NCI-H446 treated with DMSO at 0.1 percent for 48 hours (cell line): ENCODE measurements at places on chromosomes 1 and 21.

DNA sequence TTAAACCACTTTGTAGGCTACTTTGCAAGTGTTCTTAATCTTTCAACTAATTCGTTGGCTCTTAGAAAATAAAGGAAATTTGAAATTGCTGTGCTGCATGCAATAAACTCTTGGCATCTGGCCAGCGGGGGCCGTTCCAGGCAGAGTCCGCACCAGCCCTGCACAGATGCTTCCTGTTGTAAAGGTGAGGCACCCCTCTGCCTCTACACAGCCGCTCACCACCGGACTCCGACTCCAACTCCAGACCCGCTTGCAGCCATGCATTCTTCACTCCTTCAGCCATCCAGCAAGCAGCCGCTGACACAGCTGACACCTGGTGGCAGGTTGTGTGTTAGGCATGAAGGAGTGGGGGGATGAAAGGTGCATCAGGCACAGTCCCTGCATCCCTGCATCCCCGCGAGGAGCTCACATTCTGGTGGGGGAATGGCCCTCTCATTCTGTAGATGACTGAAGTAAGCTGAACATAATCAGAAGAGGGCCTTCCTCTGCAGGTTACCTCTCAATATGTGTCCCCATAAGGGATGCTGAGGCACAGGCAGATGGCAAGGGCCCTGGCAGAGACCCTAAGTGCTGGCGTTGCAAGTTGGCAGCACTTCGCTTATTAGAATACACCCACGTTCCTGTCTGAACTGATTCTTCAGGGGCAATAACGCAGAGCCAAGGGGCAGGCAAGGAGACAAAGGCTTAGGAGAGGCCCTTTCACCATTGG is 56.8 kb downstream of the GLIS1 start:
- peak; percentile 37 for DNase-seq

DNA sequence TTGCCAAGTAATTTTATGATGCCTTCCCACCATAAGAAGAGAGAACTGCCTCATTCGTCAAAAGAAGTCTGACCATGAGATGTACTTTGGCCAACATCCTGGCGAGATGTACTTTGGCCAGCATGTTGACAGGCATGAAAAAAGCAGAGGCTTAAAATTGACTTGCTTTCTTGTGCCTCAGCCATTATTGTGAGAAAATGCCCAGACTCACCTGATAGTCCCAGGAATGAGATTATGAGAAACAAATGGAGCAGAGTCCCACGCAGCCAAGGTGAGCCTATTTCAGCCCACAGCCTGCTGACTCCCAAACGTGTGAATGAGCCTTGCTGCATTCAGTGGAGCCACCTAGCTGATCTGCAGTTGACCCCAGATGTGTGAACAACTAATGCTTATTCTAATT is 43.5 kb upstream of the ZNF644 start:
- no peak for DNase-seq

DNA sequence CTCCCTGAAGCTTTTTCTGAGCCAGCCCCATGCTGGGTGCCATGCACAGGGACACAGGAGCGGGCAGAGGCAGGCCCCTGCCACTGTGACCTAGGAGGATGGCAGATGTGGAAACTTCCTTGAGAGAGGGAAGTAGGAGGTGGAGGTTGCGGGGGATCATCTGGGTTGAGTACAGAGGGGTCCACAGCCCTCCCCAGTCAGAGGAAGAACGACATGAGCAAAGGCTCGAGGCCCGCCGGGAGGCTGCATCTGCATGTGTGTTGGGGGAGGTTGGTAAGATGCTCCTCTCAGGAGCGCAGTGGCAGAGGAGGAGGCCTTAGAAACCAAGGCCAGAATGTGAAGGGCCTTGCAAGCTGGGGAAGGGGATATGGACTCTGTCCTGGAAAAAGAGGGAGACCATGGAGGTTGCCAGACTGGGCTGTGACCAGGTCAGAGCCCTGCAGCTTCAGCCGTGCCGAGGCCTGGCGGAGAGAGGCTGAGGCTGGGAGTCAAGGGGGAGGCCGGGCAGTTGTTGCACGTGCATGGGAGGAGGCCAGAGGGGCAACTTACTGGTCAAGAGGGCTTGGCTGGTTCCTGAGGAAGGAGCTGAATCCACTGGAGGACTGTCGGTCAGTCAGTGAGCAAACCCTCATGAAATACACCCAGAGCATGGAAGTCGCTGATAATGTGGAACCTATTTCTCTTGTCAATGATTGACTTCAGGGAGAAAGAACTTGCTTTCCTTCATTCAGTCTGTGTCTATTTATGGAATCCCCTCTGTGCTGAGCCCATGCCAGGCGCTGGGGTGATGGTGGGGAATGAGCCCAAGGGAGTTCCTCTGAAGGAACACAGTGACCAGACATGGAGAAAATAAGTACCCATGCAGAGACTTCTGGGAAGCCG is 31.7 kb downstream of the A3GALT2 start:
- DNase-seq, result no peak

DNA sequence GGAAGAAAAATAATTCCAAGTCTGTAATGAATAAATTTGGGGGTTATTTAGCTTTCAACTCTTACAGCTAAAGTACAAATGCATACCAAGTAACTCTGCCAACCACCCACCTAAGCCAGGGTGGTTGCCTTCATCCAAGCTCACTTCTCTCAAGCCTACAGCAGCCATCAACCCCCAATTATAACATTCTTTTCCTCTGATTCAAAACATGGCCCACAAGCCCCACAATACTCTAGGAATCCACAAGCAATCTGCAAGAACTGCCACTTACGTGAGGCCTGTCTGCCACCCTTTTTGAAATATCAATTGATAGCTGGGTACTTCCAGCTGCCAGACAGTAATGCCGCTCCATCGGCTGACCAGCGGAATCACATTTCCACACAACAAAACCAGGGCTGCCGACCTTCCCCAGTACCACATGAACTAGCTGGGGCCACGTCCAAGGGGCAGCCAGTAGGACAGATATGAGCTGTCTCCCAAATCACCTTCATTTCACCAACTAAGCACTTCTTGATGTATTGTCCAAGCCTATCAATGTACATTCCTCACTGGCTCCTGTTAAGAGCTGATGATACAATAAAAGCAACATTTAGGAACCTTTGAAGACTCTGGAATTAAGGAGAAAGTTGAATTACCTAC is 3.2 kb downstream of the LBR start:
- no peak for DNase-seq

- DNase-seq, result no peak
Observed at GRCh38 chr21:41010101-41010435, 157.9 kb upstream of the BACE2 start.

- no peak for DNase-seq
Observed at GRCh38 chr1:241857131-241857530, 9.1 kb downstream of the EXO1 start.

DNA sequence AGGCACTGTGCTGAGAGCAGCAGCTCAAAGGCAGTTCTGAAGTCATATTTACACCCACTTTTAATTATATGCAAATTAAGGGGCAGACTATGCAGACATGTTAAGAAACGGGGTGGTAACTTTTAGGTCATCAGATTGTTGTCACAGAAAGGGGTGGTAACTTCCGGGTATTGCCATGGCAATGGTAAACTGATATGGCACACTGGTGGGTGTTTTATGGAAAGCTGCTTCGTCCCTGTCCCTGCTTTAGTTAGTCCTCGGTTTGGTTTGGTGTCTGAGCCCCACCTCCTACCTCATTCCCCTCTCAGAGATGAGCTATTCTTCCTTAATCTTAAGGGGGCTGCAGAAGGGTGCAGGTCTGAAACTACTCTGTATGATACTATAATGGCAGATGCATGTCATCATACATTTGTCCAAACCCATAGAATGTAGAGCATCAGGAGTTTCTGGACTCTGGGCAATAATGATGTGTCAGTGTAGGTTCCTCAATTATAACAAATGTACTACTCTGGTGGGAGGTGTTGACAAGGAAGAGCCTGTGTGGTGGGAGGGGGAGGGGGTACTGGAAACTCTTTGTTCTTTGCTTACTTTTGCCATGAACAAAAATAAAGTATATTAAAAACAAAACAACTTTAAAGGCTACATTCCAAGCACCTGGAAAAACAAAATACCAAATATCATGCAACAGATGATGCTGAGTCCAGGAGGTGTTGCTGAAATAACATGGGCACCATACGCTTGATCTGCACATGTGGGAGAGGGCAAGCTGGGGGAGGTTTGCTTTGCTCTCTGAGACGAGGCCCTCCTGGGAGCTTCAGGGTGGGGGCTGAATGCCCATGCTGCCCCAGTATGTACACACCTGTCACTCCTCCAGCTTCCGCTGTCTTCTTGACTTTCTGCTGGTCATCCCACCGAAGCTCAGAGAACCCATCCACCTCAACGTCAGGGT is 6.3 kb downstream of the PARP1 start:
- no peak for DNase-seq

DNA sequence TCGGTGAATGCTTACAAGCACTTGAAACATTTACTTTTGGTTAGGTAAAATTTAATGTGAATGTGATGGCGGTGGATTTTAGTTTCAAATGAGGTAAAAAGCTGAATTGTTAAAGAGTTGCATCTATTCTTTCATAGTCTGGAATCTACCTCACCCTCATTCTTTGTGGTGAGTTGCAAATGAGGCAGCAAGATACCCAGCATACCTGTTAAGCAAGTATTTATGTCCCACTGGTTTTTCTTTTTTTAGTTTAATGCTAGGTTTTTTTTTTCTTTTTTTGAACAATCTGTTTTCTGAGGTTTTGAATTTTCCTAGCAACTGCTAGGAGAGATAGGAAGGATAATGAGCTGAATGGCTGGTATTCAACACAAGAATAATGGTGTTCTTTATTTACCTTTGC is 127.9 kb upstream of the CACYBP start:
- no peak for DNase-seq

GRCh38 chr1:7117399-7118281 is 332.4 kb downstream of the CAMTA1 start:
- peak; percentile 37 for DNase-seq

DNA sequence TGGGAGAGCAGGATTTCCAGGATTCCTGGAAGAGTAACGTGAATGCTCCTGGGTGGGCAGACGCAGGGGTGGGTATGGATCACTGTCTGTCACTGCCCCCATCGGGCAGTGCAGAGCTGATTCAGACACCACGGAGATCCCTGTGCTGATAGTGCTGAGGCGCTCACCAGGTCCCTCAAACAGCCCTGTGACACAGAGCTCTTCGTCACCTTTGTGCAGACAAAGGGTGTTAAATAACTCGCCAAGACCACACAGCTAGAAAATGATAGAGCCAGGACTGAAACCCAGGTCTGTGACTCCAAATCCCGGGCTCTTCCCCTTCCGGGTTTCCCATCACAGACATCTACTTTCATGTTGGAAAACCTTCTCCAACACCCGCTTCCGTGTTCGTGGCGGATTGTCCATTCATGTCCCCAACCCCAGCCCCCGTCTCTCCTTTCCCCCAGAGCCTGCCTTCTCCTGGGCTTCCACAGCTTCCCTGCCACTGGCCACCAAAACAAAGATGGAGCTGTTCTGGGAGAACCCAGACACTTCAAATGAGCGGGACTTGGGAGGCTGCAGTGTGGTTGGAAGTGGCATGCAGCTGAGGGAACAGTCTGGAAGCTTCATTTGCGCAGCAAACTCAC is 2.6 kb downstream of the EFHD2 start:
- no peak for DNase-seq

DNA sequence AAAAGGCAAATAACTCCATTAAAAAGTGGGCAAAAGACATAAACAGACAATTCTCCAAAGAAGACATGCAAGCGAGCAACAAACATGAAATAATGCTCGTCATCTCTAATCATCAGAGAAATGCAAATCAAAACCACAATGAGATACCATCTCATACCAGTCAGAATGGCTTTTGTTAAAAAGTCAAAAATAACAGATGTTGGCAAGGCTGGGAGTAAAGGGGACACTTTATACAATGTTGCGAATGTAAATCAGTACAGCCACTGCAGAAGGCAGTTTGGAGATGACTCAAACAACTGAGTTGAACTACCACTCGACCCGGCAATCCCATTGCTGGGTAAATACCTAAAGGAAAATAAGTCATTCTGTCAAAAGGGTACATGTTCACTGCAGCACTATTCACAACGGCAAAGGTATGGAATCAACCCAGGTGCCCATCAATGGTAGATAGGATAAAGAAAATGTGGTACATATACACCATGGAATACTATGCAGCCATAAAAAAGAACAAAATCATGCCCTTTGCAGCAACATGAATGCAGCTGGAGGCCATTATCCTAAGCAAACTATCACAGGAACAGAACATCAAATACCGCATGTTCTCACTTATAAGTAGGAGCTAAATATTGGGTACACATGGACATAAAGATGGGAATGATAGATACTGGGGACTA is 25.9 kb downstream of the TSPAN2 start:
- no peak for DNase-seq

- DNase-seq, result no peak
Observed at GRCh38 chr1:182755632-182756031, 33.9 kb upstream of the NPL start.

DNA sequence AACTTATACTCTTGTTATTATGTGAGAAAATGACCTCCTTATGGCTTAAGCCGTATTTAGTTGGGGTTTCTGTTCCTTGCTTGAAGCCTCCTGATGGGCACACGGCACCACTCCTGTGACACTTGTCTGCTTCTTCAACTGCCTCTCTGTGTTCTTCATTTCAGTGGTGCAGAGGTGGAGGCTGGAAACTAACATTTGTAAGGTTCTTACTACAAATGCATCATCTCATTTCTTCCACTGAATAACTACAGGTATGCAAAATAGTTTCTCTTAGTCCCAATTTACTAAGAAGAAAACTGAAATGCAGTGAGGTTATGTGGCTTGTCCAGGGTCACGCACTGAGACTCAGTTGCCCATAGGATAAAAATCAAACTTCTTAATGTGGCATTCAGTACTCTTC is 23.6 kb upstream of the ZNF362 start:
- DNase-seq, result no peak

DNA sequence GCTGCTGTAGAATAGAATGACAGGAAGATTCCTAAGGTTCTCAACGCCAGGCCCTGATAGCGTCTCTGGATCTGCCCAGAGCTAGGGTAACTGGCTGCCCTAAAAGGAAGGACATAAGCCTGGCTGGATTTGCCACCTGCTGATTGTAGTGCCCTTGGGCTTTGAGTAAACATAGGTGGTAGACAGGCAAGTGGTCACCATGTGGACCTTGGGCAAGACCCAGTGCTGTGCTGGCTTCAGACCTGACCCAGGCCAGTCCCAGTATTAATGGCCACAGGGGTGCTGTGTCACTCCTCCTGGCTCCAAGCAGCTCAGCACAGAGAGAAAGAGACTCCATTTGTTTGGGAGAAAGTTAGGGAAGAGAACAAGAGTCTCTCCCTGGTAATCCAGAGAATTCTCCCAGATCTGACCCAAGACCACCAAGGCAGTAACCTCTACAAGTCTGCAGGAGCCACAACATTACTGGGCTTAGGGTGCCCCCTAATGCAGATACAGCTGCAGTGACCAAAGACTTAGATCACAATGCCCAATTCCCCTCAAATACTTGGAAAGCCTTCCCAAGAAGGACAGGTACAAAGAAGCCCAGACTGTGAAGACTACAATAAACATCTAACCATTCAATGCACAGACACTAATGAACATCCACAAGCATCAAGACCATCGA is 44.5 kb downstream of the PHTF1 start:
- no peak for DNase-seq

- no peak for DNase-seq
Observed at GRCh38 chr1:109290998-109291397, 8.1 kb upstream of the PSRC1 start.

GRCh38 chr1:227920426-227920825 is 27.3 kb downstream of the WNT9A start:
- DNase-seq, result no peak

- DNase-seq, result no peak
Observed at GRCh38 chr21:33299181-33299752, 25.5 kb upstream of the IFNAR1 start.
